GOT3 (cell line): ENCODE measurements at places on chromosomes 16 and 17.

GRCh38 chr17:79838522-79839274 lies 542 bp downstream of the CBX4 start:
- DNase-seq: no peak

DNA sequence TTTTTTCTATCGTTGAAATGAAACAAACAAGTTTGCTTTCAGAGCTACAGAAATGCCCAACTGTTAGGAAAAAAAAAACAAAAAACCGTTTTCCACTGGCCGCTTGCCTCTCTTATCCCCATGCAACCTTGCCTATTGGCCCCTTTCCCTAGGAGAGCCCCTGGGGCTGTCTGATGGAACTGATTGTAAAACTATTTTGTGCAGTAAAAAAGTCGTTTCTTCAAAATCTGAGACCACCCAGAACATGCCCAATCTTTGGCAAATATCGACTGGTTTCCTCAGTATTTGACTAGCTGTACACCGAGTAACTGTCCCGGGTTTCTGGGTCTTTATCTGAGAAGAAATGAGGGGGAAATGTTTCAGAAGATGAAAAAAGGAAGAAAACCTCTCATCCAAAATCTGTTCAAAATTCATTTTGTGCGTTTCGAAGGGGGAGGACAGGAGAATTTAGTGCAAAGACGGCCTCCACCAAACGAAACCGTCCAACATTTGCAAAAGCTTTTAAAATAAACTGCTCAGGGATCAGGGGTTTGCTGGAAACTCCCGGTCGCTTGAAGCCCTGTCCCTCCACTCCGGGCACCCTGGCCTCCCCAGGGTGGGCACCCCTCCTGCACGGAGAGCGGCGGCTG lies 1.1 kb upstream of the GNAO1 start:
- no peak for DNase-seq

GRCh38 chr16:8961811-8962390 lies 1.8 kb downstream of the USP7 start:
- no peak for DNase-seq

- no peak for DNase-seq
Observed at GRCh38 chr17:48021934-48022333, 15.7 kb downstream of the COPZ2 start.

DNA sequence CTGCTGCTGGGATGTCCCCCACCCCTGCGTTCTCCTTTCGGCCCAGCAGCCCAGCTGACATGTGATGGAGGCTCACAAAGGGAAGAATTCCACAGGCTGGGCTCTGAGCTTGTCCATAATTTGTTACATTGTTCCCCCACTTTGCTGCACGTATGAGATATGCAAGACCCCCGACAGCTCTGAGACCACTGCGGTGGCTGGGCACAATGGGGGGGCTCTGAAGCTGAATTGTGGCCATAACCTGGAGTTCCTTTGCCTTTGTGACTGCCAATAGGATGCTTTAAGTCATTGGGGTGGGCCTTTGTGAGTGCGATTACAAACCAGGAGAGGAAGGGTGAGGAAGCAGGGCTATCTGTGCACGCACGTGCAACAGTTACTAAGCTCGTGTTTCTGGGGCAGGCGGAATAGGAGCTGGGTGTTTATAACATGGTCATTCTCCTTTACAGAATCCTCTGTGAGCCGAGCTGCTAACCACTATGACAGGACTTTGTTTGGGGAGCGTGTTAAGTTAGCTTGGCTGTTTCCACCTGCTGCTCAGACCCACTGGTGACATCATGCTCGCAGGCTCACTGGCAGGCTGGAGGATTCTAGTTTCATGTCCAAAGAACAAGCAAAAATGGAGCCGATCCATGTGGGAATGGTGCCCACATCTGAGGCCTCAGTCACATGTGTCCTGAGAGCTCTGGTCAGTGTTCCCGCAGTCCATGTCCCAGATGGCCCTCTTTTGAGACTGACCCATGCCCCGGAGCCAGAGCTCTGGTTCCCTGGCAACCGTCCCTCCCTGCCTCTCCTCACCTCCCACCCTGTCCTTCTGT lies 208.3 kb upstream of the SALL1 start:
- DNase-seq: no peak

DNA sequence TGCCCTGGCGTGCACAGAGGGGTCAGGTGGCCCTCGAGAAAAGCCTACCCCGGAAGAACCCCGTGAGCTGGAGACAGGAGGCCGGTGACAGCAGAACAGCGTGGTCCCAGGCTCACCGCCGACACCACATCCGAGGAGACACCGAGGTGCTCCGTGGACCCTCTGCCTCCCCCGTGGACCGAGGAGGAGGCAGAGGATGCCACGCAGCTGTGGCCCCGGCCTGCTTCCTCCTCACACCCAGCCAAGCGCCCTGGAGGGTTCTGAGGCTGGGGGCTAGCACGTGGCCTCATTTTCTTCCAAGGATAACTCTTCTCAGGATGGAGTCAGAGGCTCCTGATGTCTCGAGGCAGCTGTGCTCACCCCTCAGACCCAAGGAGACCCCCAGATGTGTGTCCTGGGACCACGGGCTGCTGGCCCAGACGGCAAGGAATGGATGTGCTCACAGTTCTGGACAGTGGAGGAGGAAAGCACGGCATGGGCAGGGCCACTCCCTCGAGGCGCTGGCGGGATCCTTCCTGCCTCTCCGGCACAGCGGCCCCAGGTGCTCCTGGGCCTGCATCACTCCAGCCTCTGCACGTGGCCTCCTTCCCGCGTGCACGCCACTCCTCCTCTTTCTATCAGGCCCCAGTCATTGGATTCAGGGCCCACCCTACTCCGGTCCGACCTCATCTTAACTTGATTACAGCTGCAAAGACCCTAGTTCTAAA lies 4.4 kb upstream of the PVALEF start:
- no peak for DNase-seq

GRCh38 chr17:60155815-60156214 lies 6.0 kb downstream of the CA4 start:
- no peak for DNase-seq

DNA sequence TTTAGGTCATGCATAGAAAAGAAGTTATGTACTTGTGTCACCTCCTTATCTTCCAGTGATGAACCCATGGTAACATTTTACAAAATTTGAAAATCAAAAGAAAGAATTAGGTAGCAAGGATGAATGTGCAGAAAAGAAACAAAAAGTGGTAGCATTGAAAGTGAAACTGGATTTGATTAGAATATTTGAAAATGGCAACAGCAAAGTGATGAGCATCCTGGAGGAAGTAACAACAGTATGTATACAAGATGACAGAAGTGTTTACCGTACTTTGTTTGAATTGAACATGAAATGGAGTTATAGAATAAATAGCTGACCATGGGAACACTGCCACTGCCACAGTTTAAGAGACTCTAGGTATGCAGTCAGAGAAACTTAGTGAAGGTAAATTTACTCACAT lies 1313.1 kb downstream of the CDH11 start:
- no peak for DNase-seq

GRCh38 chr17:80195671-80196529 lies 24.2 kb downstream of the SGSH start:
- no peak for DNase-seq

DNA sequence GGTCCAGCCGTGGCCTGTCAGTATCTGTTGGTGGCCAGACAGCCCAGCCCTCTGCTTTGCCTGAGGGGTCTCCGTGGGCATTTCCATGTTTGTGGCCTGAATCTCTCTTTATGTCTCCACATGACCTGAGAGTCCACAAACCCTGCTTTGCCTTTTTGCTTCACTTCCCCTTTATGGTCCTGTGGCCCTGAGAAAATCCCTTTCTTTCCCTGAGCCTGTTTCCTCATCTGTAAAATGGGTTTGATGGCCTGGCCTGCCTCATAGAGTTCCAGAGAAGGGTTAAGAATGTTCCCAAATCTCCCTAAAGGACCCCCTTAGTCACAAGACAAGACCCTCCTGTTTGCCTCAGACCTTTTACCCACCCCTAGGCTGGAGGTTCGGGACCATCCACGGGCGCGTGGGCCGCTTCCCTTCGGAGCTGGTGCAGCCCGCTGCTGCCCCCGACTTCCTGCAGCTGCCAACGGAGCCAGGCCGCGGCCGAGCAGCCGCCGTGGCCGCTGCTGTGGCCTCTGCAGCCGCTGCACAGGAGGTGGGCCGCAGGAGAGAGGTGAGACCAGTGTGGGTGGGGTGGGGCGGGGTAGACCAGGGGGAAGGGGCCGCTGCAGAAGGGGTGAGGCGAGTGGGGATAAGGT lies 26.2 kb upstream of the ALKBH5 start:
- DNase-seq: no peak

- DNase-seq: no peak
Observed at GRCh38 chr17:12007466-12007865, 10.2 kb upstream of the ZNF18 start.

DNA sequence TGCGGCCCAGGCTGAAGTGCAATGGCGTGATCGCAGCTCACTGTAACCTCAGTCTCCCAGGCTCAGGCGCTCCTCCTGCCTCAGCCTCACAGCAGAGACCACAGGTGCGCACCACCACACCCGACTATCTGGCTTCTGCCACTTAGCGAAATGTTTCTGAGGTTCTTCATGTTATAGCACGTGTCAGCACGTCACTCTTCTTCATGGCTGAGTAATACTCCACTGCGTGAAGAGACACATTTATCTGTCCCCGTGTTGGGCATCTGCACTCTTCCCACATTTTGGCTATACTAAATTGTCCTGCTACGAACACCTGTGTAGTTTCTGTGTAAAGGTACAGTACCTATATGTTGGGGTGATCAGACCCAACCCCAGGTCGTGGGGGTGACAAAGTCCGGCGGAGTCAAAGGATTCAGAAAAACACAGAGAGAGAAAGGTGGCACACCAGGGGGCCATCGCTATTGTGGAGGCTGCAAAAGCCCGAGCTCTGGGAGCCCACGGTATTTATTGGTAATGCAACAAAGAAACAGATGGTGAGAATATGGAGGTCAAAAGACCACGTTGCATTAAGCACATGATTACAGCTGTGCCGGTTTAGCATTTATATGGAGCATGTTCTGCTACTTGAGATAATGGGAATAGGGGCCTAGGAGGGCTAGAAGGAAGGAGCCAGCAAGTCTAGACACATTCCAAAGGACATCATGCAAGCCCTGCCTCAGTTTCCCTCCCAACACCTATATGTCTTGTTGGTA lies 851 bp upstream of the DPEP1 start:
- no peak for DNase-seq

DNA sequence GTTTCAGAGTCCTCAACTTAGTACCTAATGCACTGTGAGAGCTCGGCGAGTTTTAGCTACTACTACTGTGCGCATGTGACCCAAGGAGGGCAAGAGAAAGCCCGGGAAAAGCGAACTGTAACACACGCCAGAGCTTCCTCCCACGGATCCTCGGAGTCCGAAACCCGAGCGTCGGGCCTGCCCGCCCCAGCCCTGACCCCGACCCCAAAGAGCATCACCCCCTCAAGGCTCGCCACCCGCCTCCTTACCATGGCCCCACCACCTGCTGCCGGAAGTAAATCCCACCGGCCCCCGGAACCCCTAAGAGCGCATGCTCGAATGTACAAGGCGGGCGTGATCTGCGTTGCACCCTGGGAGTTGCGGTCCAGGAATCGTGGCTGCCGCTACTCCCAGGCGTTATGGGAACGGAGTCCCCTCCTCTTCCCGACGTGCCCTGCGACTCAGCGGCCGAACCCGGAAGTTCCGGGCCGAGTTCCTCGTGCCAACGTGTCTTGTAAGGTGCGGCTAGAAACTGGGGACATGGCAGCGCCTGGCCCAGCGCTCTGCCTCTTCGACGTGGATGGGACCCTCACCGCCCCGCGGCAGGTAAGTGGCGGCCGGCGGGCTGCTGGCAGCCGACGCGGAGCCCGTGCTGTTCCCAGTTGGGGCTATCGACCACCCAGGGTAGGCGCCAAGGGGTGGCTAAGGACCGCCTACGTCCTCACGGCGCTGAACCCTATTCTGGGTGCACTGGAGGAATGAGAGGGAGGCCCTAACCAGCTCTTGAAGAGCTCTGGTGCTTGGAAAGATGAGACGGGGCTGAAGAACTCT lies at the start of the genes PMM2 and TMEM186:
PMM2 (plus strand) TSS at position 476 of the 810 bp plus-strand sequence; CDS start at position 520, 44 bp downstream.
TMEM186 (minus strand) TSS at position 276 of the 810 bp plus-strand sequence; CDS start at position 251, 25 bp downstream.
- DNase-seq: peak; percentile 84

- DNase-seq: no peak
Observed at GRCh38 chr16:47449788-47450187, 11.1 kb downstream of the ITFG1 start.

DNA sequence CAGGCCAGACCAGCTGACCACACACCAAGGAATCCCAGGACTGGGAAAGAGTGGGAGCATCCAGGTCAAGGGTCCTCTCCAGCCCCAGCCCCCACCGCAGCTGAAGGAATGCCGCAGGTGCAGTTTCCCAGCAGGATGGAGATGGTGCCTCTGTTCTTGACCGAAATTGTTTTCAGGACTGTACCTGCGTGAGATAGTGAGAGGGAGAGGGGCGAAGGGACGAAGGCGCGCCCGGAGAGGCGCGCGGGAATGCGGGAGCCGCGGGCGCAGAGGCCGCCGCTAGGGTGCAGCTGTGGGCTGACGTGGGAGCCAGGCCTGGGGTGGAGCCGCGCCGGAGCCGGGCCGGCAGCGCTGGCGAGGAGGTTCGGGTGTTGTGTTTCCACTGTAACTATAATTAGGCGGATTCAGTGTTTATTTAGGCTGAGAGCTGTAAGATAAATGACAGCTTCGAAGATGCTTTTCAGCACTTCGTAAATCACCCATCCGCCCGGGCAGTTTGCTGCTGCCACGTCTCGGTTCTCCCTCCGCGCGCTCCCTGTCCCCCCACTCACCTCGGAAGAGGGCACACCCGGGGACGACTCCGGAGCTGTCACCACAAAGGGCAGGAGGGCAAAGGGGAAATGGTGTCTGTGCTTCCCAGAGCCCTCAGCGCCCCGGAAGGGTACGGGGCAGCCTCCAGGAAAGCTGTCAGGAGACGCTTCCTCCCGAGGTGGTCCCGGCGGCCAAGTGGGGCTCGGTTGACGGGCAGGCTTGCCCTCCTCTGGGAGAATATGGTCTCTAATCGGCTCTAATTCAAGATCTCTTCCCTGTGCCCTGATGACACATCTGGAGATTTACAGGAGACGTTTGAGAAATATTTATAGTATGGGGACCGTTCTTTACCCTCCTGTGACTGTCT lies 38.2 kb downstream of the HOXB1 start:
- DNase-seq: peak; percentile 23

DNA sequence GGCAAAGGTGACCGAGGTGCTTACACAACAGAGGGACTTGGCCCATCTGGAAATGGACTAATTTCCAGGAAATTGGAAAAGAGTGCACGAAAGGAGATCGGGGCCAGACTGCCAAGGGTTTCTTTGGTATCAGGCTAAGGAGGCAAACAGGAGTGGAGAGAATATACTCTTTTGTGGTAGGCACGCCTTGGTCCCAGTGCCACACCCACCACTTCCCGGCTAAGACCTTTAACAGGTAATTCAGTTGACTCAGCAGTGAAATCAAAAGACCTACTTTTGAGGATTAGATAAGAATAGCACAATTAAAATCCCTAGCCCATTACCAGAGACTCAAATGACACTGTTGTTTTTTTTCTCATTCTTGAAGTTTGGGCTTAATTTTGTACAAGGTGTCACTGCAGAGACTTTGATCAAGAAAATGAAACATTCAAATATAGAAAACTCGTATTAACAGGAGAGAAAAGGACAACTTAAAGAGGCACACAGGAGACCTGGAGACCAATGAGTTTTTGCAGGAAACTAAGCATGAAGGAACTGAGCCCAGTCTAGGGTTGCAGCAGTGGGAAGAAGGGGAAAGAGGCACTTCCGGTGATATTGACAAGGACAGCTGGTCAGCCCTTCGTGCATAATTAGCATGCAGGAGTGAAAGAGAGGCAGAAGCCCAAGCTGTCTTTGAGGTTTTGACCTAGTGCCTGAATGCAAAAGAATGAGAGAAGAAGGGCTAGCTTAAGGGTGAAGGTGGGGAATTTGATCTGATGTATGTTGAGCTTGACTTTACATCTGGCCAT lies 265.5 kb upstream of the CCL2 start:
- DNase-seq: no peak

- DNase-seq: no peak
Observed at GRCh38 chr16:81582655-81583441, 138.2 kb downstream of the CMIP start.
